ENCODE measurements at places on chromosomes 2 and 18. TPM values are rescaled to one million over a fixed set of nuclear protein-coding genes. Genes with fewer than 3 reads are reported as not detected.

DNA sequence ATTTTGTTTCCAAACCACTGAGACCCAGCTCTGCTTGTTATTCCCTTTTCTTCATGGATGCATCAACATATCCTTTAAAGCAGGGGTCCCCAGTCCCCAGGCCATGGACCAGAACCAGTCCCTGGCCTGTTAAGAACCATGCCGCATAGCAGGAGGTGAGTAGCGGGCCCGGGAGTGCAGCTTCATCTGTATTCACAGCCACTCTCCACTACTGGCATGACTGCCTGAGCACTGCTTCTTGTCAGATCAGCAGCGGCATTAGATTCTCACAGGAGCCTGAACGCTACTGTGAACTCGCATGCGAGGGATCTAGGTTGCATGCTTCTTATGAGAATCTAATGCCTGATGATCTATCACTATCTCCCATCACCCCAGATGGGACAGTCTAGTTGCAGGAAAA lies 1.6 kb upstream of the POLI start:
- DNase-seq: no peak

DNA sequence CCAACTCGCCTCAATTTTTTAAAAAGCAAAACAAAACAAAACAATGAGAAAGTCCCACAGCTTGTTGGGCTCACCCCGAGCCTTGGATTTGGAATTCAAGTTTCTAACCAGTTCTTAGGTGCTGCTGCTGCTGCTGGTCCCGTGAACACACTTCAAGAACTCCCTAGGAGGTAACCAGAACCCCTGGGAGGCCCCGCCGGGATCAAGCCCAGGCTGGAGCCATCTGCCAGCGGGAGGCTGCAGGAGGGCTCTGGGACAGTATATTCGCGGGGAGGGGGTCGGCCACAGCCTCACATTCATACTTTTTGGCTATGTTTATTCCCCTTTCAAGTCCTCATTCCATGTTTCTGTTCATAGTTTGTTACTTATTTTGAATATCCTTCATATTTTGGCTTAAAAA lies 223.4 kb downstream of the TFCP2L1 start:
- no peak for DNase-seq

IL37 gene
- not detected for total RNA-seq

FAM228A gene
- total RNA-seq: 6.8 TPM

IL36RN gene
- total RNA-seq: not detected

AGPS gene
- total RNA-seq: 33.0 TPM
